ENCODE measurements at places on chromosomes 3 and 15. TPM values are rescaled to one million over a fixed set of nuclear protein-coding genes. Genes with fewer than 3 reads are reported as not detected.

GABPB1 gene
- 21.0 TPM for total RNA-seq

TTC14 gene
- 41.4 TPM for total RNA-seq

GP5 gene
- not detected for total RNA-seq

PCSK6 gene
- 11.2 TPM for total RNA-seq

TUSC7 gene
- total RNA-seq = not detected

TRH gene
- not detected for total RNA-seq

TIGIT gene
- total RNA-seq = not detected

HAPLN3 gene
- 20.0 TPM for total RNA-seq

GPR156 gene
- 2.1 TPM for total RNA-seq

CERS3 gene
- total RNA-seq = not detected

LSAMP gene
- total RNA-seq = 4.0 TPM

LRRC3B gene
- not detected for total RNA-seq

C3orf20 gene
- not detected for total RNA-seq

CIB2 gene
- 3.6 TPM for total RNA-seq

TOP2B gene
- 89.1 TPM for total RNA-seq

ROPN1 gene
- total RNA-seq = not detected

IMPG2 gene
- 0.20 TPM for total RNA-seq

RAB7A gene
- 89.2 TPM for total RNA-seq

DPPA2 gene
- not detected for total RNA-seq

TUSC2 gene
- total RNA-seq = 31.9 TPM

MESP1 gene
- total RNA-seq = 10.5 TPM

PLD1 gene
- 15.3 TPM for total RNA-seq

IQCF5 gene
- not detected for total RNA-seq

CORO2B gene
- 9.3 TPM for total RNA-seq

TP63 gene
- 4.2 TPM for total RNA-seq

CADM2 gene
- total RNA-seq = 15.6 TPM

MST1 gene
- 20.5 TPM for total RNA-seq

PLS1 gene
- 3.6 TPM for total RNA-seq

DOCK3 gene
- total RNA-seq = 4.0 TPM

FSTL1 gene
- total RNA-seq = 389 TPM

TFRC gene
- total RNA-seq = 43.3 TPM

RTP4 gene
- total RNA-seq = 3.7 TPM

LRRC57 gene
- total RNA-seq = 29.5 TPM

FAM107A gene
- total RNA-seq = 197 TPM

ERC2 gene
- 0.84 TPM for total RNA-seq

ZNF860 gene
- total RNA-seq = 0.84 TPM

FOXB1 gene
- total RNA-seq = not detected

ALDH1A3 gene
- total RNA-seq = 30.6 TPM

SLC6A1 gene
- total RNA-seq = 3.9 TPM

Data from tibial nerve (tissue), 4 donors.